KBM-7 (cell line): ENCODE measurements at places on chromosomes 5 and 9.

DNA sequence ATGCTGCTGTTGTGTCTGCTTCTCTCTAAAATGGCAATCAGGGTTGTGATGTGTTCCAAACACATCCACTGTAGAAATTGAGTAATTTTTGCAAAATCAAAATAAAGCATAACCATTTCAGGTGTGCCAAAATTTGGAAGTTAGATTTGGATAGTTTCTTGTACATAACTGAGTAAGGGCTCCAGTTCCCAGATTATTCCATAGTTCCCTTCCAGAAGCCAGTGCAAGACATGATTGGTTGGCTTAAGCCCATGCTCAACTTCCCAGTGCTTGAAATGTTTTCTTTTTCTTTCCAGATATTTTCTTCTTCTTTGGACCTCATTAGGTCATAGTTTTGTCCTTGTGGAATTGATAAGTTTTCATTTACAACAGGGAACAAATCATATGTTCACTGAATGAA, 64.2 kb downstream of the SNCAIP start:
- no peak for DNase-seq

GRCh38 chr5:88683506-88684135, 199.4 kb downstream of the MEF2C start:
- DNase-seq = no peak

DNA sequence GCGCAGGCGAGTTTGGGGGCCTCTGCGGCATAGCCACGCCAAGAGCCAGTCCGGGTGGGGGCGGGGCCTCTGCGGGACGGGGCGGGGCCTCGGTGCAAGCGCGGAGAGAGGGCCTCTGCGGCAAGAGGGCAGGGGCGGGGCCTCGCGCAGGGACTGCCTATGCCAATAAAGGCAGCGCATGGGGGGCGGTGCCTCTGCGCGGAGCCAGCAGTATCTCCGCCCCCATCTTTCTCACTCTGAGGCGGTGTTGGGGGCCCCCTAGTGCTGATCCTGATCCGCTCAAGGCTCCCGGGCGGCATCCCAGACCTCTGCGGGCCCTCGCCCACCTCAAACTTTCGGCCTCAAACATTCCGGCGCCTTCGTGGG, 9.2 kb upstream of the GPRIN1 start:
- DNase-seq = peak; percentile 92

DNA sequence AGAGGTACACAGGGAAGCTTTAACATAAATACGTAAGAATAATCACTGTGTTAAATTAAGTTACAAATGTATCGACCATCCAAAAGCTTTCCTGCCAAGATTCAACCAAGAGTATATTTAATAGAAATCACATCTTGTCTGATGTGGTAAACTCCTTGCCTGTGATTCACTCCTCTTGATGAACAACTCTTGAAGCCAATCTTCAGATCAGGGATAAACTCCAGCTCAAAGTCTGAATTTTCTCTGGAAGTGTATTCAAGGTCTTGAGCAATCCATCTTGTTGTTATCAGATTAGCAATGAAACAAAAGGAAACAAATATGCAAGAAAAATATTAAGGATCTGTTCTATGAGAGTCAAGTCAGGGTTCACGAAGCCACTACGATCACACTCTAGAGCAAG, 170.0 kb upstream of the ADAMTS16 start:
- DNase-seq = no peak

GRCh38 chr5:54317511-54318260, 7.3 kb upstream of the ARL15 start:
- no peak for DNase-seq

DNA sequence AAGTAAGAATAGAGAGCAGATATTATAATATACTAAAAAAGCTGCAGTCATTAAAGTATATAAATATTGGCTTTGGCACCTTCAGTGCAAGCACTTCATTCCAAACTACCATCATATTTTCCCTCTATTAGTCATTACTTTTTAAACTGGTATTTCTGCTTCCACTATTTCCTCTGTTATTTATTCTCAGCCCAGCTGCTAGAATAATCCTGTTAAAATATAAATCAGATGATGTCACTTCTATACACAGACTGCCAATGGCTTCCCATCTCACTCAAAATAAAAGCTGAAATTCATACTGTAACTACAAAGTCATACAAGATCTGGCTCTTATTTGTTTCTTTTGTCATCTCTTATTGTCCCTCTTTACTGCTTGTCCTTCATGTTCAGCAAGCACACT, 432.9 kb downstream of the TLE4 start:
- DNase-seq = no peak

DNA sequence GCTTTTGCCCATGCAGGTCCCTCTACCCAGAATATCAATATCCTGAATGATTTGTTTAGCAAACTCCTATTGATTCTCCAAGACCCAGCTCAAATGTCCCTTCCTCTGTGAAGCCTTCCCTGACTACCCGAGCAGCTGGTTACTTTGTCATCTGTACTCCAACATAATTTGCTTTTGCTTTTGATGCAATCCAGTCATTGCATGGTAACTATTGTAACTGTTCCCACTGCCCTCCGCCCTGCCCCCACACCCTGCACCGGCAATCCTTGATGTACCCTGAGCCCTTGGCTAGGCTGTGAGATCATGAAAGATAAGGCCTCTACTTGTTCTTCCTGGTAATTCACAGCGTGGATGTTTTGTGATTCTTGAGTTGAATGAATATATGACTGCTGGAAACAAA, 119.9 kb upstream of the BOD1 start:
- DNase-seq = no peak

GRCh38 chr5:158496624-158497023, 603.1 kb downstream of the EBF1 start:
- no peak for DNase-seq

DNA sequence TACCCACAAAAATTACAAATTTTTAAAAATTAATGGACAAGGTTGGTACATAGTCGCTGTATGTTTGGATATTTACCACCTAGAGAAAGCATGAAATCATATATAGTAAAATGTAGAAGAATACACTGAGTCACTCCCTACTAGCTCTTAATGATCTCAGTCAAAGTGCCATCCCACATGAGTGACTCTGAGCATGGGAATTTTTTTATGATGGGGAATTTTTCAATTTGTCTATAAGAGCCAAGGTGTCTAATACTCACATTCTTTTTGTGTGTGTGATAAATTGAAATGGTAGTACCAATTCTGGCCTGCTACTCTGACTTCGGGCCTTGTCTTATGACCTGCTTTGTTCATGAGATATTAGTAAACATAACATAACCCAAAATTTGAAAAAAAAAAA, 483.2 kb downstream of the CDH10 start:
- no peak for DNase-seq

DNA sequence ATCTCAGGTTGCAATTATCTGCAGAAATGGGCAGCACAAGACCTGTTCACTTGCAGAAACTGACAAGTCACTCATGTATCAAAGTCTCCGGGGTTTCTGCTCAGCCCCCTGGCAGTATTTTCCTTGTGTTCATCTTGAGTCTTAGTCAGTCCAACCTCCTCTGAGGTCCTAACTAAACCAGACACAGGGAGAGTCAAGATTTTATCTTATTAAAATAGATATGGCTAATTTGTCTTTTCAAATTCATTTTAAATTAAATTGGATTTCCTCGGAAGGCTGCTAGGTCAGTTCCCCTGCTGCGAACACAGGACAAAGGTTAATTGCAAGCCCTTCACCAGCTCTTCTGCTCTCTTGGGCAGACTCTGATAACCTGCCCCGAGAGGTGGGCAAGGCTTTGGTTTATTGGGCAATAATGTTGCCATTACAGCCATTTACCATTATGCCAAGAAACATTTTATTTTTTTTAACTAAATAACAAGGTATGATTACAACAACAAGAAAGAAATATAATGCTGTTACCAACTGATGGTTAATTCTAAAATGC, 103.5 kb downstream of the MAPKAP1 start:
- no peak for DNase-seq

DNA sequence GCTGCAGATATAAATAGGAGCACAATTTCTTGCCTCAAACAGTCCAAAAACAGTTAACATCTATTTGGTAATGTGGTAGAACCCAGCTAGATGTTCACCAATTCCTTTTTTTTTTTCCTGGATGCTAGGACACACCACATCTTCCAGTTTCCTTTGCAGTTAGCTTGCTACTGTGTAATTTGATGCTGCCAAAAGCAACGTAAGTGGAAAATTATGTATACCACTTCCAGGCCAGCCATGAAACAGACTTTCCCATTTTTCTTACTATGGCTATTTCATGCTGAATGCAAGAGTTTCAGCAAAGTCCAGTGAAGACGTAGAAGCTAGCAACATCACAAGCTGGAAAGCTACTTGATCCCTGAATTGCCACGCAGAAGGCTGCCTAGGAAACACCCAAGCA, 667.2 kb downstream of the TLE1 start:
- DNase-seq = no peak

GRCh38 chr5:146564007-146564762, 48.2 kb upstream of the GPR151 start:
- DNase-seq = no peak

DNA sequence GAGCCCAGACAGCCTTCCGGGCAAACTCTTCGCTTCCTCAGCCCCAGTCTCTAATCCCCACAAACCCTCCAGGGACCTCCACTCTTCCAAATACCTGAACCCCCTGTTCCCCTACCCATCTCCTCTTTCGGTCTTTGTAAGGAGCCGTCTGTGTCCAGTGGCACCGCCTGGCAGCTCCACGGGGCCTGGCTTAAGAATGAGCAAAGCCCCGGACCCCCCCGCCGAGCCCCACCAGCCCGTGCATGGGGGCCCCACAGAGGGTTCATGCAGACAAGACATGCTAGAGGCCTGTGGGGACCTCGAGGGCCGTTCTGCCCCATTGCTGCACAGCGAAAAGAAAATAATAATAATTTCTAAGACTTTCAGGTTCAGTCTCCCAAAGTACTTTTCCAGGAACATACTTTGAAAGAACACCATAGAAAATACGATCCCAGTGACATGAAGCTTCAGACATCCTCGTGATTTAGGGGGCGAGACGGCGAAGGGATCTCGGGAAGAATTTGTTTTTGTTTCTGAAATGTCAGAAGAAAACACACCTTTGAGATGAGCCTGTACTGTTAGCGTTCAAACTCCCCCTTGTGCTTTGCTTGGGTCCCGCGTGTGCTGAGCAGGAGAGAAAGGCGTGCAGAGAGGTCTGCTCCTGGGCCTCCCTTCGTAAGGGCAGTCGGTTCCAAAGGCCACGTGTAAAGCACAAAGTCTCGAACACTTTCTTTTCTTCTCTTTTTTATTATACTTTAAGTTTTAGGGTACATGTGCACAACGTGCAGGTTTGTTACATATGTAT, 49.2 kb downstream of the IRX2 start:
- no peak for DNase-seq

DNA sequence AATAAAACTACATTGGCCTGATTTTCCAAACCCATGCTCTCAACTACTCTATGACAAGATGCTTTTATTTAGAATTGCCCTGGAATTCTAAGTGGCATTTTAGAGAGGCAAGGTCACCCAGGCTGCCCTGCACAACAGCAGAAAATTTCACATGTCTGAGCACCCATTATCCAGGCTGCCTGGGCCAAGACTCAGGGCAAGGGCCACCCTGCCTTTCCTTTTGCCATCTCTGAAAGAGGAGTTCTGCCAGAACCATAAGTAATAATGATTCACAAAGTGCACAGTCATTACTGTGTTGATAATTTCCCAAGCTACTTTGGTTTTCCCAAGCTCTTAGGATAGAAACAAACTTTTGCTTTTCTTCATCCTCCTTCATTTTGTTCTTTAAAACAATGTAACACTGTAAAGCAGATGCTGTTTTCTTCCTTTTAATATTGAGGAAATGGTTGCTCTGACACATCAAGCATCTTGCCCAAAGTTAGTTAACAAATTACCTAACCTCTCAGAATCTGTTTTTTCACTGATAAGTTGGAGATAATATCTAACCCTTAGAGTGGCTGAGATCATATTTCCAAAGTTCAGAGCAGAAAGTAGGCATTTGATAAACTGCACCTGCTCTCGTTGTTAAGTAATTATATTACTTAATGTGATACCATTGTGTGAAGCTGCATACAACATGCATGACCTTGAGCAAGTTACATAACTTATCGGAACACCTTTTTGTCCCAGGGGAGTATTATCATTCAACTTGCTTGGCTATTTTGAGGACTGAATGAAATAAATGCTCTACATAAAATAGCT, 325.6 kb downstream of the PRELID2 start:
- DNase-seq = no peak

- DNase-seq = no peak
Measured at GRCh38 chr5:675871-676698, 17.1 kb downstream of the TPPP start.

DNA sequence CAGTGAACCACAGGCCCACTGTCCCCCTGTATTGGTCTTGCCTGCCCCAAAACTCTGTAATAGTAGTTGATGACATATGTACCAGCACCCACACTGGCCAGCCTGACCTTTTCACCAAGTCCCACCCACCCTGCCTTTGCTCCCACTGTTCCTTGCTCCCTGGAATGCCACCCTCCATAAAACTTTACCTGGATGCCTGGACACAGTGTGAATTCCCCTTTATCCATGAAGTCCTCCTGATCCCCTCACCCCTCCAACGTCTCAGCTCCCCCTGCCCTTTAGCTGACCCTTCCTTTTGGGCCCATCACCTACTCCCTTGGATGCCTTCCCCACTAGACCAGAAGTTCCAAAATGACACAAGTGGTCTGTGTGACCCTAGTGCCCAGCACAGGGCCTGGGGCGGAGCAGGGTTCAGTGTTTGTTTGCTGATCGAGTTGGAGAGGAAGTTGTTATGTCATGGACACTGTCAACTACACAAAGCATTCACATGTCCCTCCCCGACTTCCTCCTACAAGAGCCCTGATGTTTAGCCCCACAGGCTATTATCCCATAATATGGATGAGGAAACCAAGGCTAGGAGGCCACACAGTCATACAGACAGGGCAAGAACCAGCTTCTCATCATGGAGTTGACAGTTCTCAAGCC, 16.1 kb downstream of the AMBP start:
- DNase-seq = no peak

DNA sequence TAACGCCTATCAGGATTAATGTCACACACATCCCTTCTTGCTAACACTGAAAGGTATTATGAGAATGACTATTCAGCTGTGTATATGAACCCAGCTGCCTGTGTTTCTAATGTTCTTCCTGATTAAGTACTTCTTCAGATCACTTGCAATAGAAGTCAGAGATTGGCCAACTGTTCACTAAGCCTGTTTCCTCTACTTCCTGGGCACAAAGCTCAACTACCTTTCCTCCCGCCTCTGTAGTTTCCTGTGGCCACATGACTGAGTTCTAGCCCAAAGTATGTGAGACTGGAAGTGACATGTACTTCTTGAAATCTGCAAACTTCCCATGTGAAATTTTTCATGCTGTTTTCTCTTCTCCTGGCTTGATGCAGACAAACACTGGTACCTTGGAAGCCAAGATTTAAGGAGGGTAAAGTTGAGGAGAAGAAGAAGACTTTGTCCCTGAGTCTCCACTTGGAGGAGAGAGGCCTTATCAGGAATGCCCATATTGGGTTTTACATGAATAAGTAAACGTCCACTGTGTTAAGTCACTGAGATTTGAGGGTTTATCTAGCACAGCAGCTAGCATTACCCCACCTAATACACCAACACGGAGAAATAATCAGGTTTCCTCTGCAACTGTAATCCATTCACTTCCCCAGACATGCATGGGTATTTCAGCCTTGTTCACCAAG, 58.6 kb downstream of the SLIT3 start:
- no peak for DNase-seq

- DNase-seq = no peak
Measured at GRCh38 chr5:157578079-157578780, 2.7 kb upstream of the ADAM19 start.
